ENCODE measurements at places on chromosomes 11 and 22.

GRCh38 chr22:19875061-19875530, 20.4 kb upstream of the GNB1L start:
- DNase-seq: no peak

- no peak for DNase-seq
Observed at GRCh38 chr11:117072517-117073461, 25.4 kb downstream of the SIK3 start.

DNA sequence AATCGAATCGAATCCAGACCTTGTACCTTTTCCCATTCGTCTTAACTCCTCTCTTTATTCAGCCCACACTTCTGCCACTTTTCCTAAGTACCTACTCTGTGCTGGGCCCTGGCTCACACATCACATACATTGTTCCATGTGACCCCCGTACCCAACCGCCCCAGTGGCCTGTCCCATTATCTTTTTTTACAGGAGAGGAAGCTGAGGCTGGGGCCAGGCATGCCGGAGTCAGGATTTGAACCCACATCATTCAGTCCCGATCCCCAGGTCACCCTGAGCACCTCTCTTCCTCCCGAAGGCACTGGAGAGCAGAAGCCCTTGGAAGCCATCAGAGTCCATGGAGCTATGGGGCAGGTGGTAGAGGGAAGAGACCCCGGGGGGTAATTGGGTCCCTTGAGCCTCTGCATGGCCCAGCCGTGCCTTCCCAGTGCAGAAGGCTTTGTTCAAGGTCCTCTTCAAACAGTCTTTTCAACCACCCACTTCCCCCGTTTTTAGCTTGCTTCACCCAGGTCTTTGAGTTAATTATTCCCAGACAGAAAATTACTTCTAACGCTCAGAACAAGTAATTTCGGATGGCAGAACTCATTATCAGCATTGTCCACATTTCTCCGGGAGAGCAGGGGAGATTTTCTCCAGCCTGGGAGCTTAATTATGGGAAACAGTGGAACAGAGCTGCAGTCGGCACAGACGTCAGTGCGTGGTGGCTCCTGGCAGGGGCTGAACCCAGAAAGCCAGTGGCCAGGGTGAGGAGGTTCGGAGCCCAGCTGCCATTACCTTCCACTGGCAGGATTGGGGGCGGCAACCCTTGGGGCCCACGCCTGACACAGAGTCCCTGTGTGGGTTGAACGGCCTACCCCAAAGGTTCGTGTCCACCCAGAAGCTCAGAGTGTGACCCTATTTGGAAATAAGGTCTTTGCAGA, 82.4 kb upstream of the RTL6 start:
- no peak for DNase-seq

DNA sequence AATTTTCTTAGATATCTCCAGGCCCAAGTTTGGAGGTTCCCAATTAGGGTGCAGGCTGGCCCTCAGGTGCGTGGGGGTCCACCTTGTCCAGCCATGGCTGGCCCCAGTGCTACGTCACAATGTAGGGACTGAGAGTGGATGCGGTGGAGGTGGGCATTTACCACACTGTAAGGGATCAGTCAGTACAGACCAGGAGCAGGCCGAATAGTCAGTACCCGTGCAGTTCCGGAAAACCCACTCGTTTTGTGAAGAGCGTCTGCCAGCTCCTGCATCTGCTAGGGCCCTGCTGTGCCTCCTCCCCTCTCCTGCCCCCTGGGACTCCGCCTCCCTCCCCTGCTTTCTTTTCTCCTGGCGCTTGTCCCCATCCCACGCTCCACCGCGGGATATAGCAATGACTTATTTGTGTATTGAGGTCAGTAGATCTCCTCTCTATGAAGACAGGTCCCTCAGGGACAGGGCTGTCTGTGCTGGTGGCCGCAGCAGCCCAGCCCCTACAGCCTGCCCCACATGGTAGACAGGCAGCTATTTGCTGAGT, 50.4 kb upstream of the SEPTIN5 start:
- no peak for DNase-seq

GRCh38 chr11:92911478-92911877, 58.0 kb upstream of the MTNR1B start:
- DNase-seq: no peak

- DNase-seq: no peak
Observed at GRCh38 chr22:38207898-38208432, 6.2 kb downstream of the MAFF start.

- DNase-seq: no peak
Observed at GRCh38 chr22:30822216-30823014, 127.7 kb downstream of the OSBP2 start.

DNA sequence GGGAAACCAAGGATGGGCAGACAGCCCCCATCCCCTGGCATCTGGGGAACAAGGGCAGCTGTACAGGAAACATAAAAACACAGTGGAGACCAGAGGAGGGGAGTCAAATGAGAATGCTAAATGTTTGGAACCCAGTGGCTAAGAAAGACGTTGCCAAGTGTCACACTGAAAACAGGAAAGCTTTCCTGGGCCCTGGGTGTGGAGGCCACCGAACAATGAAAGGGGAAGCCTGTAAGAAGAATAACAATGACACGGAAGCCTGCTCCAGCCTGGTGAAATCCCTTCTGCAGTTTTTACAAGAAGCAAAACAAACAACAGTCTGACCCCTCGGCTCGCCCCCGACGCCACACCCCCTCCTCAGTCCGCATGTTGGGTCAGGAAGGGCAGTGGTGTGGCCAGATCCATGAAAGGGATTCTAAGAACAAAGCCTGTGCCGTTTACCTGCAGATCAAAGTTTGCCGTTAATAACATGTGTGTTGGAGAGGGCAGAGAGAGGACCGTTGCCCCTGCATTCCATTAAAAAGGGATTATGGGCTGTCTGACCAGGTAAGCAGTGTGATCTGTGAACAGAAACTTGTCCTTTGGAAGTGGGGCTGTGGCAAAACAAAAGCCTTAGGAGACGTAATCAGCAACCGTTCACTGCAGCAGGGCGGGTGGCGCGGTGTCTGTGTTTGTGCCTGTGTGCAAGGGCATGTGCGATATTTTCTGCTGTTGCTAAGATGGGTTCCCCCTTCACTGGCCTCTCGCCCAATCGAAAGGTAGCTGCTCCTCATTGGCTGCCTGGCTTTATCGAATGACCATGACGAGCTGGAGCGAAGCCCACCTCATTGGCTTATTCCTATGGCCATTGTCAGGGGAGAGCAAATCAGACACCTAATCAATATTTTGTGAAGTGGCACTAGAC, 113.7 kb upstream of the BLID start:
- no peak for DNase-seq

DNA sequence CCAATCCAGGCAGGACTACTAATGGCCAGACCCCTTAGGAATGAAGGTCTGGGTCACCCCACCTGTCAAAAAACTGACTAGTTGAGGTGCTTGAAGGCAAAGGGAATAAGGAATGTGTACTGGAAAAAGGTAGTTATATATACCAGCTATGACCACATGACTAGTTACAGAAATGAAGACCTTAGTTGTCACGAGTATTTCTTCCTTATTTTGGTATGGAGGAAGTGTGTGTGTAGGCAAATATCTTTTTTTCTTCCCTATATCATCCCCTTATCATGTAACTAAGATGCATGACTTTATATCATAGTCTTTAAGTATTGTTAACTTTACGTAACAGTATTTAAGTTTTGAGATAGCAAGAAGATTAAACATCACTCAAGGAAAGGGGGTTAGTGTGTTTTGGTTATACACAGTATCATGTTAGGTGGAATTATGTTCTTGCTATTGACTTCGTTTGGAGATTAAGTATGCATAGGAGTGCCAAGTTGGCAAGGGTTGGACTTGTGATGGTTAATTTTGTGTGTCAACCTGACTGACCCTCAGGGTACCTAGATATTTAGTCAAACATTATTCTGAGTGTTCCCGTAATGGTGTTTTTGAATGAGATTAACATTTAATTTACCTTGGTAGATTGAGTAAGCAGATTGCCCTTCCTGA, 38.2 kb upstream of the NARS2 start:
- DNase-seq: no peak
